ENCODE measurements at places on chromosomes 6 and 20.

DNA sequence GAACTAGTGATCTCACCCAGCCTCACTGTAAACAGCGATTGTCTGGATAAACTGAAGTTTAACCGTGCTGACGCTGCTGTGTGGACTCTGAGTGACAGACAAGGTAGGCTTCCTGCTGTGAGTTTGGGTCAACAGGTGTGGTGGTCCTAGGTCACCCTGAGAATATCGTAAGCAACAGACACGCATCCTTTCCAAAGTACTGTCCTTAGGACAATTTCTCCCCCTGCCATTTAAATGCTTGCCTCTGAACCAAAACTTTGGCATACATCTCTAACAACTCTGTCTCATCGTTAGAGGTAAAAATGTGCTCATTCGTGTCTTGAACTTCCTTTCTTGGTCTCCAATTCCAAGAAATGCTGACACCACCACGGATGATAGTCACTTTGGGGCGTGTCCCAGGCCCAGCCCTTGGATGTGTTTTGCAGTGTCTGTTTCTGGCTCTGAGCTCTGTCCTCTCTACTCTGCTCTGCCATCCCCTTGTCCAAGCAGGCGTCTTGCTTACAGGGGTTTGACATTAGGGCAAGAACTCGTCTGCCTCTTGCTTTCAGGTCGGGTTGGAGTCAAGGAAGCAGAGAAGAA lies 95.5 kb downstream of the EYA2 start:
- no peak for DNase-seq

DNA sequence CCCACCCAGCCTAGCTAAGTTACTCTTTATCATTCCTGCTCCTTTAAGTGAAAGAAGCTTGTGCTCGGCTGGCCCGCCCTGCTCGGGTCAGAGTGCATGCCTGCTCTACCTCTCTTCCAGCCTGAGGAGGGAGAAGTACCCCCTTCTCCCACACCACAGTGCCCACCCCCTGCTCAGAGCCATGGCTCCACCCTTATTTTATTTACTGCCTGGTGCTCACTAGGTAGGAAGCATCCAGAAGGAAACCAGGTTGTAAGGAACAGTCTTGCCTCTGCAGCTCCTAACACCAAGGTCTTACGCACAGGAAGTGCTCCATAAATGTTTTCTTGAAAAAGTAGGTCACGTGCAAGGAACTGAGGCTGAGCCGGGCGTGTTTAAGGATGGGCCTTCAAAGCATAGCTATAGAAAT lies 105.7 kb upstream of the SNX9 start:
- DNase-seq: no peak

DNA sequence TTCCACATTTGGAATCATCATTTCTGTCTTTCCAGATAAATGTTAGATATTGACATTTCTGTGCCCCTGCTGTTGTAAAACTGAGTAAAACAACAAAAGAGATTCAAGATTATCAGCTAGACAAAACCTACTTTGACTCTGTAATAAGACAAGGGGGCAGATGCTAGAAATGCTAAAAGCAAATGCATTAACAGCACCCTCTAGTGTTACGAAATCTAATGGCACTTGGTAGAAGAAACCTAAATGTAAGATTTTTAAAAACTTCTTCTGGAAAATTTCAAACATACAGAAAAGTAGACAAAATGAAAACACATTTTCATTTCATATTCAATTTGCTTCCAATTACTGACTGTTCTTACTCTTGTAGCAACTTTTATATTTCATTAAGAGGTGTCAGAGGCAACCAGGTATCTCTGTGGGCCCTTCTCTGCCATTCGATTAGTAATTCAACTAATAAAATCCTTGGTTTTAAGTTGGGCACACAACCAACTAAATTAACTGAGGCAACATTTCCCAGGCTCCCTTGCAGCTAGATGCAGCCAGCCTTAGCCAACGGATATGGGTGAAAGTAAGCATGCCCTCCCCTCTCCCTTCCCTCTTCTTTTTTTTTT lies 45.0 kb downstream of the SLC23A2 start:
- DNase-seq: peak; percentile 48

DNA sequence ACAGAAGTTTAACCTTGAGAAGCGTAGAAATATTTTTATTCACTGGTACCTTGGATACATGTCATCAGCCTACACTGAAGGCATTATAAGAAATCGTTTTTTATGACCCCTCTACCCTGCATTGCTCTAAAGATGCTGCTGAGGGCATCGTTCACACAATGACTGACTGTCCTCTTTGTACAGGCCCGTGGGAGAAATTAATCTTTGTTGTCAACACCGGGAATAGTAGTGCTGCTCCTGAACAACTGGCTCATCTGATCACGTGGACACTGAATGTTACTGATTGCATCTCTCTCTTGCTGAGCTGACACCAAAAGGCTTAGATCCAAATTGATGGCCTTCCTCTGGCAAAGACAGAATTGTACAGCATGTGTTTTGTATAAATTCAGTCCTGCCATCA lies 157.1 kb upstream of the SMLR1 start:
- peak; percentile 10 for DNase-seq

GRCh38 chr6:21240709-21241108 lies 352.8 kb upstream of the SOX4 start:
- DNase-seq: no peak

GRCh38 chr6:33994472-33995308 lies 151.2 kb downstream of the GRM4 start:
- DNase-seq: no peak

DNA sequence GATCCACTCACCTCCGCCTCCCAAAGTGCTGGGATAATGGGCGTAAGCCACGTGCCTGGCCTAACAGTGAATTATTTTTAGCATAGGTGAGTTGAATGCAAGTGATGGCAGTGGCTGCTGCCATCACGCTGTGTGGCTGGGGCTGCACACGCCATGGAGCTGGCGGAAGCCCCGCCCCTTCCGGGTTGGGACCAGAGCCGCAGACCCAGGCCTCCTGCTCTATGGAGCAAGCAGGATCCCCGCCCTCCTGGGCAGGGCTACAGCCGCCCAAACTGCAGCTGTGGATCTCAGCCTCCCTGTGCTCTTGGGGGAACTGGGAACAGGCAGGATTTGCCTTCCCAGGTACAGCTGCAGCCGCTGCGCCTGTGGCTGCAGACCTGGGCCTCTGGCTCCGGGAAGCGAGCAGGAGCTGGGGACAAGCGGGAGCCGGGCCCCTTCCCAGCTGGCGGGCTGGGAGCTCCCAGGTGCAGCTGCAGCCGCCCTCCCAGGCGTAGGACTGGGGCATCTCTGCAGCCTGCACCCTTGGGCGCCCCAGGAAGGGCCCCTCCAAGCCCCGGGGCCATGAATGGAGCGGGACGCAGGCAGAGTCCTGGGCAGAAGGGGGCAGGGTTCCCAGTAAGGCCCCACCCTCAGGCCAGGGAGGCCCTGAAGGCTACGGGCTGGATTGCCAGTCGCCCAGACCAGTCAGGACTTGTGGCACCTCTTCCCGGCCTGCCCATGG lies 30.9 kb upstream of the SLA2 start:
- peak; percentile 14 for DNase-seq

DNA sequence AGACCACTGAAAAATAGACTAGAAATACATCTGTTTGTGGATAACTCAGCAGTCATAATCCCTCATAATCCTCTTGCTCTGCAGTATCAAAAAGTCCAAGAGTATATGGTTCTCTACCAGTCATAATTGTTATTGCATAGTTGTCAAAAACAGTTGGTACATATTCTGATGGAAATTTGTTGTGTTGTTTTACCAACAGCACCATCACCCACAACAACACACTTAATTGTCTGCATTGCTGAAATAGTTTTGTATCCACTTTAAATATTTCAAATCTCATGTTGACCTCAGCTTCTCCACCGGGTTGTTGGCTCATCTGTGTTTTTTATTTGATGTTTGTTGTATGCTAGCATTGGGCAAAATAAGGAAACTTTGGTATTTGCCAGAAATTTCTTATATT lies 39.4 kb downstream of the ITCH start:
- DNase-seq: no peak

GRCh38 chr20:46205349-46205748 lies 87.2 kb downstream of the CD40 start:
- DNase-seq: no peak

DNA sequence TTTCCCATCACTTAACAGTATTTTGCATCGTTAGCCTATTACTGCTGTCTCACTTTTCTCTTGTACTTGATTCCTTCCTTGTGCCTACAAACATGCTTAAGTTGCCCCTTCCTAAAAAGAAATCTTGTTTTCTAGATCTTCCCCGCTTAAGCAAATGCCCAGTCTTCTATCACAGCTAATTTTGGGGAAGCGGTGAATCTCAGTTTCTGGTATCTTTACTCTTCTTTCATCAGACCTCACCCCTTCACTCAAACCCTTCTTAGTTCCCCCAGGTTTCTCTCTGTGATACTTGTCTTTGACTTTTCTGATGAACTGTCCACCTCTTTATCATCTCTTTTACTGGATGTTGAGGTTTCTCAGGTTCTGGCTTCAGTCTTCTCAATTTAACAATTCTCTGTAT lies 14.2 kb downstream of the VAPB start:
- DNase-seq: no peak

DNA sequence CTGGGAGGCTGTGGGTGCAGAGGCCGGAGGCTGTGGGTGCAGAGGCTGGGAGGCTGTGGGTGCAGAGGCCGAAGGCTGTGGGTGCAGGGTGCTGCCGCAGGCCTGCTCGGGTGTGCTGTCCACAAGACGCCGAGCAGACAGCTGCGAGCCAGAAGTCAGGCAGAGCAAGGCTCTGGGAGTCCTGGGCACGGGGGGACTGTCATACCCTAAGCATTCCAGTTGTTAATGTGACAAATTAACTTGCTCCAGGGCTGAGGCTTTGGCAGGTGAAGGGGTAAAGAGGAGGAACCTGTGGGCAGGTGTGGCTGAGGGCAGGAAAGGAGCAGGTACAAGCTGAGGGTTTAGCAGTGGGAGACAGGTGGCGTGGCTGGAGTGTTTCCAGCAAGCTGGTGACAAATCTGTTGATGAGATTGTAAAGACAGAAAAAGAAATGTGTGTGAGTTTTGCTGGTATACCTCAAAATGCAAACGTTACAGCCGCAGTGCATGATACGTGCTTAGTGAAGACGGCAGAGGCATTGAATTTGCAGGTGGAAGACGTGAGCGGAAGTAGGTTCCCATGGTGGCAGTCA lies 14.2 kb upstream of the ADRM1 start:
- DNase-seq: no peak

GRCh38 chr20:33267701-33268100 lies 15.3 kb upstream of the BPIFB1 start:
- no peak for DNase-seq

DNA sequence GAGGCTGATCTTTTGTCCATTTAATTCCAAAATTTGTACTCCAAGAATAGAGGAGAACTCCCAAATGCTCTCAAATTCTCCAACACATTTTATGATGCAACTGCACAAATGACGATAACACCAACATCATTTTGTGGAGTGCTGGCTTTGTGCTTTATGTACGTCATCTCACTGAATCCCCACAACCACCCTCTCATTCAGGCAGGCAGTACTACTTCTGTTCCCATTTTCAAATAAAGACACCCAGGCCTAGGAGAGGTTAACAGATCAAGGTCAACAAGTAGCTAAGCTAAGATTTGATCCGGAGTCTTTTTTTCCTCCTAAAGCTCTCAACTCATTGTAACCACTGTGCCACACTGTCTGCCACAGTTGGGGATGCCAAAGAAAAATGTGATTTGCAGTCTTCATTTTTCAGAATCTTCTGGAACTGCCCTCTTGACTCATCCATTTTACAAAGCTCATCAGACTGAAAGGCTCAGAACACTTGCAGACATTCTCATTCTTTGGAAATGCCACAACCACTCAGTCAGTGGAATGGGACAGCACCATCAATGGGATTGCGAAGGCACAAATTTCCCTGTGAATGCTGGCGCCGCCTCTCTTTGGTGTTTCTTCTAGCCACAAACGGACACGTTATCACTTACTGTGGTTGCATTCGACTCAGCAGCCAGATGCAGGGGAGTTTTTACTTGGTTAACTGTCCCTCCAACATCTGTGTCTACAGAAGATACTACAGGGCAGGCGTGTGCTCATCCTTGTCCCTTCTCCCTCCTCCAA lies 184.4 kb downstream of the GJA10 start:
- DNase-seq: no peak

DNA sequence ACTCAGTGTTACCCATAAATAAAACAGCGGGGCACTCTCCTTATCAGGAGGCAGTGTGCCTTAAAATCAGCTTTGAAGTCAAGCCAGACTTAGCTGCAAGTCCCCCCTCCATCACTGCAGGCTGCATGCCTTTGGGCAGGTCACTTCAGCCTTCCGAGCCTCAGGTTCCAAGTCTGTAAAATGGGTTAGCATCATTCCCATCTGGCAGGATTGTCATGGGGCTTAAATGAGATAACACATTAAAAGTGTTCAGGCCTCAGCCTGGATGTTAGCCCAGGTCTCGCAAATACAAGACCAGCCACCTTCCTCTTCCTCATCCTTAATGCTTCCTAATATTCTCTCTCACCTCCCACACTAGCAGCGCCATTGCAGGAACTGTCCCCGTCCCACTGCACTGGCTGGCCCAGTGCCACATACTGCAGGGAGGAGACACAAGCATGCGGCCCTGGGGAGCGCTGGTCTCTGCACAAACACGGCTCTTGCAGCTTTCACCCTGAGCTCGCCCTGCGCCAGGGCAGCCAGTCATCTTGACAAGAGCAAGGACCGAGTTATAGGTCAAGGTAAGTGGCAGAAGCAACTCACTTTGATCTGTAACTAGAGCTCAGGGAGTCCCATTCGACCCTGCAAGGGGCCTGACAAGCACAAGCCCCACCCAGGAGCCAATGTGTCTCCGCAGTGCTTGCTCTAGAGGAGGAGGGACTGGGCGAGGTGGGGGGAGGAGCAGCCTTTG lies 564.6 kb upstream of the AGPAT4 start:
- DNase-seq: no peak

- DNase-seq: no peak
Observed at GRCh38 chr20:60921022-60921622, 330.9 kb upstream of the CDH4 start.

- peak; percentile 45 for DNase-seq
Observed at GRCh38 chr20:62227977-62228958, 8.2 kb upstream of the HRH3 start.

DNA sequence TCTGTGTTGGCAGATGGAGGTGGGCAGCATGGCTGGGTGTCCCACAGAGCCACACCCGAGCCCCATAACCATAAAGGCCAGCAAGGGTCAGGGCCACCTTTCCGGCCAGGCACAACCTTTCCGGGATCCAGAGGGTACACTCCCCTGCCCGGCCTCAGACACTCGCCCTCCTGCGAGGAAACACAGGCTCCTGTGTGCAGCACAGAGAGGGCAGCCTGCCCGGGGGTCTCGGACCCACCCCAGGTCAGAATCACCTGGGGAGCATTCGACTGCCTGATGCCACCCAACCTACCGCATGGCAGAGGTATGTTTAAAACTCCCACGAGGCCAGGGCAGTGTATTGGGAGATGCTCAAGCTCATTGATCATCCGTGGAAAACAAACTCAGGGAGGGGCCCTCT lies 260.3 kb downstream of the TAF4 start:
- DNase-seq: no peak

GRCh38 chr20:32205843-32206759 lies 1.4 kb downstream of the PLAGL2 start:
- DNase-seq: no peak

DNA sequence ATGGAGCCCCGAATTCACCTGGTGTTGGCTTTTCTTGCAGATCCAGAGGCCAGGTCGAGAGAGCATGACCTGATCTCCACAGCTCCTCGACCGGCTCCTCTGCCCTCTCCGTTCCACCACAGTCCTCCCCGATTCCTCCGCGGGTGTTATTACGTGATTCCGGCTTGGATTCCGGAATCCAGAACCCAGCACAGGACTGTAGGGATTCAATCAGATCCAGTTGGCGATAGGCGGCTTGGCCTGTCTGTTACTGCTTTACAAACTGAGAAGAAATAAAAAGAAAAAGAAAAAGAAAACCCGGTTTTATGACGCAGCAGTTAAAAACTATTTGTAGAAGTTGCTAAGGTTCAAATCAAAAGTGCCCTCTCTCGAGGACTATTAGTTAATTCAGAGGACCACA lies 222.7 kb downstream of the EYA2 start:
- no peak for DNase-seq

GRCh38 chr20:61739086-61739831 lies 326.4 kb downstream of the TAF4 start:
- DNase-seq: no peak
